K562 (cell line): ENCODE measurements at places on chromosomes 2 and 18. TPM values are rescaled to one million over a fixed set of nuclear protein-coding genes. Genes with fewer than 3 reads are reported as not detected.

GRCh38 chr2:128520791-128521190 is 202.1 kb upstream of the HS6ST1 start:
- DNase-seq, result no peak
- no peaks in the 10 kb centered on the region for H3K36me3 ChIP-seq

DNA sequence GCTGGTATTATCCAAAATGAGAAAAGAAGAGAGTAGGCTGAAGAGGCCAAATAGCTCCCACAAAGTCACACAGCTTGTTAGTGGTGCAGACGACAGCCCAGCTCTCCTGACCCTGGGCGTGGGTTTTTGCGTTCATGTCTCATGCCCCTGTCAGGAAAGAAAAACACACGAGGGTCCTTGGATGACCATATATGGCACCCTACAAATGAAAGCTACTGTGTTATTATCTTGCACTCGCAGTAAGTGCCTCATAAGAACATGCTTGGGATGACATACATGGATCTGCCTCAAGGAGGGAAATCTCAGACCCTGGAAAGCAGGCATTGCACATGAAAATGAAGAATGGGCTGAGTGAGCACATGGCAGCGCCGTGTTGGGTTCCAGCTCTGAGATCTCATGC is 89.7 kb downstream of the SEMA4F start:
- H3K27me3 ChIP-seq, result no peaks in the 10 kb centered on the region; the same call in 2 of the 3 replicates
- no peaks in the 10 kb centered on the region for H3K36me3 ChIP-seq
- H3K27ac ChIP-seq, result no peak overlapping the region
- no peak overlapping the region for H3K4me3 ChIP-seq
- H3K4me1 ChIP-seq, result no peaks in the 10 kb centered on the region
- DNase-seq, result no peak

- H3K27me3 ChIP-seq, result peaks cover 64% of the 10 kb centered on the region
- DNase-seq, result no peak
- no peak overlapping the region for H3K4me3 ChIP-seq
- no peaks in the 10 kb centered on the region for H3K36me3 ChIP-seq
Measured at GRCh38 chr2:23668756-23669304, 258.1 kb downstream of the ATAD2B start.

DNA sequence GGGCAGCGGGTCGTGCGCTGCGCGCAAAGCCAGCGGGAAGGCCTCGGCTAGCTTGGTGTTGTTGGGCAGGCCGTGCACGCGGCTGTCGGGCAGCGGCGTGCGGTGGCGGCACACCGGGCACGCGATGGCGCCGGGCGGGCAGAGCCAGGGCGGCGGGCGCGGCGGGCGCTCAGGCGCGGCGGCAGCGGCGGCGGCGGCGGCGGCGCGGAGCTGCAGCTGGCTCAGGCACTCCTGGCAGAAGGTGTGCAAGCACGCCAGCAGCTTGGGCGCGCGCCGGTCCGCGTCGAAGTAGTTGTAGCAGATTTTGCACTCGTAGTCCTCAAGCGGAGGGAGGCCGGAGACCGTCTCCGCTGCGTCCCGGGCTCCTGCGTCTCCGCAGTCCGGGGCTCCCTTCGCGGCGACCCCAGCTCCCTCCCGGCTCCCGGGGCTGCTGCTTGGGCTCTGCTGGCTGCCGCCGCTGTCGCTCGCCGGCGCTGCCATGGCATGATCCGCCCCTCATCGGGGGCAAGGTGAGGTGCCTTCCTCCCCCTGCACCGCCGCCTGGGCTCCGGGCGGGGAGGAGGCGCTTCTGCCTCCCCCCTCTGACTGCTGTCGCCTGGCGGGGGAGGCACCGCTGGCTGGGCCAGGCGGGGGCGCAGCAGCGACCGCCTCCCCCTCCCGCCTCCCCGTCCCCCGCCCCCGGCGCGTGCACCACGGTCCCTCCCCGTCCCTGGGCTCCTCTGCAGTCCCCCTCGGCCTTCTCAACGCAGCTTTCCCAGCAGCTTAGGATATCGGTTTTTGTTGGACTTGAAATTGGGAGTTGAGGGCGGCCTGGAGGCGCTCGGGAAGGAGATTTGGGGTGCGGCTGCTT is 21.0 kb upstream of the PAX3 start:
- H3K4me3 ChIP-seq, result no peak overlapping the region
- H3K27ac ChIP-seq, result no peak overlapping the region
- peaks cover 4% of the 10 kb centered on the region for H3K4me1 ChIP-seq
- DNase-seq, result no peak
- no peaks in the 10 kb centered on the region for H3K36me3 ChIP-seq

GRCh38 chr2:106073678-106074406 is 120.3 kb downstream of the UXS1 start:
- peaks cover 46% of the 10 kb centered on the region for H3K27me3 ChIP-seq
- H3K36me3 ChIP-seq, result no peaks in the 10 kb centered on the region
- H3K27ac ChIP-seq, result no peak overlapping the region
- H3K4me1 ChIP-seq, result no peaks in the 10 kb centered on the region
- no peak for DNase-seq

DNA sequence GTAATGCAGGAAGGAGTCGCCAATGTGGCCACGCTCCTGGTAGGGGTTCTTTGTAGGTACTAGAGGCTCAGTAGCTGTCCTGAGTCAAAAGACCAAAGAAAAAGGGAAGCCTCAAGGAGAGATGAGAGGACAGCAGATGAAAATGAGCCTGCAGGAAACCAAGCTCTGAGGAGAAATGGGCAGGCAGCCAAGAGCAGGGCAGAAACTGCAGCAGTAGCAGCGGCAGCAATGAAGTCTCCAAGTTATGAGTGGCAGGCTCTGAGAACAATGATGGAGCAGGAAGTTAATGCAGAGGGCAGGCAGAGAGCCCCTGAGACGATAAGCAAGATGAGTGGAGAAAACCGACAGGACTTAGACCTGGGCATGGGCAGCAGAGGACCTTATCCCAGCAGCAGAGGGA is 48.2 kb upstream of the TMEM200C start:
- H3K27ac ChIP-seq, result no peak overlapping the region
- H3K36me3 ChIP-seq, result no peaks in the 10 kb centered on the region
- no peaks in the 10 kb centered on the region for H3K4me1 ChIP-seq

- H3K4me3 ChIP-seq, result peak overlapping the region; percentile 64
- peaks cover 10% of the 10 kb centered on the region for H3K4me1 ChIP-seq
- peak overlapping the region; percentile 89 for H3K27ac ChIP-seq
- H3K36me3 ChIP-seq, result peaks cover 13% of the 10 kb centered on the region; the same call in 2 of the 3 replicates
- DNase-seq, result peak; percentile 32
- no peaks in the 10 kb centered on the region for H3K27me3 ChIP-seq
Measured at GRCh38 chr2:191676790-191677645, 918 bp upstream of the NABP1 start.

DNA sequence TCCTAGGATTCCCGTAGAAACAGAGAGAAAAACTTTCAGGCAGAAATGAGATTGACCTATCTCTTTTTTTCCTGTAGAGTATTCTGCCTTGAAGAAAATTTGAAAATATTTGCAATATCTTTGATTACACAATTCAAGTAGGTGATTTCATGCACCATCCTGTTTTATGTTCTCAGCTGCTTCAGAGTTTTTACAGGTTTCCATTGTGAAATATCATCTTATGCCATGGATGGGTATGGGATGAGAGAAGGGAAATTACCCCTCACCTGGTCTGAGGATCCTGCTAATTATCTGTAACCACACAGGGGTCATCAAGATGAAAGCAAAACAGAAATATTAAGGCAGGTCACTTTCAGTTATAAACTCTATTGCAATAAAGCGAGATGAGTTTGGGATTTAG is 264.8 kb downstream of the TXNL1 start:
- H3K4me3 ChIP-seq, result no peak overlapping the region
- H3K36me3 ChIP-seq, result no peaks in the 10 kb centered on the region
- H3K4me1 ChIP-seq, result no peaks in the 10 kb centered on the region
- no peak for DNase-seq

Gene ASPRV1
- 0.58 and 0.60 TPM in 2 replicates for total RNA-seq

DNA sequence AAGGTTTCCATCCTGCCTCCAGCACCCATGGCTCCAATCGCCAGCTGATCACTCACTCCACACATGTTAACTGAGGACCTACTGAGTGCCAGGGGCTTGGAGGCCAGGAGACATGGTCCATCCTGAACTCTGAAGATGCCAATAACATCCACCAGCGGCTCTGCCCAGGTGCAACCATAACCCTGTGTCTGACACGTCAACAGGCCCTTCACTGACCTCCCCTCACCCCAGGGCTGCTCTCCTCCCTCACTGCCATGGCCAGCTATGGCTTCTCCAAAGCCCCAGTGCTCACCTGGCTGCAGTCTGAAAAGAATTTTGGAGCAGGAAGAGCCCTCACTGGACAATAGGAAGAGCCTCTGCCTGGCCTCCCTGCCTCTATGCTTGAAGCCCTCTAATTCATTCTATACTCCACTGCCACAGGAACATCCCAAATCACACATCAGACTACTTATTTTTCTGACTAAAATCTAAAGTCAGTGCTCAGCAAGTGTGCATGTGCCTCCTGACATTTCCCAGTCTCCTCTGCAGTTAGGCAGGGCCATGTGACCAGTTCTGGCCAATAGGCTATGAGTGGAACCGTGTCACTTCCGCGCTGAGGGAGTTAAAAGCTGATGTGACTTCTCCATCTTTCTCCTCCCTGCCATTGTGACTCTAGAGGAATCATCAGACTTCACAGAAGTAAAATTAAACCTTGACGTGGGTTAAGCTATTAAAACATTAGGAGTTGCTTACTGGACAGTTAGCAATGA is 37.2 kb downstream of the ZBTB7C start:
- peak; percentile 7 for DNase-seq
- no peaks in the 10 kb centered on the region for H3K36me3 ChIP-seq
- H3K4me3 ChIP-seq, result no peak overlapping the region
- peaks cover 9% of the 10 kb centered on the region; the same call in 1 of the 2 replicates for H3K27me3 ChIP-seq

DNA sequence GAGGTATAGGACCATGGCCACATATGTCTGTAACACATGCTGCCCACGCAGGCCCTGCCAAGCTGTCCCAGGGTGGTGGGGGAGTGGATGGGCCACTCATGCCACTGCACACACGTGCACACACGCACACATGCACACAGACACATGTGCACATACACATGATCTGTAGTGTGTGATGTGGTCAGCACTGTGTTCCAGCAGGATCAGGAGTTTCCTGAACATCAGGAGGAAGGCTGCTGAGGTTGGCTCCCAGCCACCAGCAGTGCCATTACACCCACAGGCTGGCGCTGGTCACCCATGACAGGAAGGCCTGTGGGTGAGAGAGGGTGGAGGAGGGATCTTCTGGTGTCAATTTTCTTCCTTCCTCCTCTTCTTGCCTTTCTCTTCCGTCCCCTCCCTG is 44.7 kb downstream of the POMC start:
- no peaks in the 10 kb centered on the region for H3K36me3 ChIP-seq
- no peaks in the 10 kb centered on the region; the same call in 1 of the 2 replicates for H3K4me1 ChIP-seq
- H3K27ac ChIP-seq, result no peak overlapping the region
- DNase-seq, result no peak
- H3K4me3 ChIP-seq, result no peak overlapping the region
- peaks cover 44% of the 10 kb centered on the region for H3K27me3 ChIP-seq

Gene SPEG
- 6.0 and 8.7 TPM in 2 replicates for total RNA-seq

GRCh38 chr2:184879671-184880070 is 281.3 kb downstream of the ZNF804A start:
- H3K27ac ChIP-seq, result no peak overlapping the region
- no peaks in the 10 kb centered on the region for H3K4me1 ChIP-seq
- H3K27me3 ChIP-seq, result no peaks in the 10 kb centered on the region
- H3K36me3 ChIP-seq, result no peaks in the 10 kb centered on the region

GRCh38 chr2:171460537-171460936 is 26.5 kb downstream of the DCAF17 start:
- no peaks in the 10 kb centered on the region for H3K27me3 ChIP-seq
- no peak for DNase-seq
- H3K27ac ChIP-seq, result no peak overlapping the region
- peaks cover 55% of the 10 kb centered on the region for H3K36me3 ChIP-seq

DNA sequence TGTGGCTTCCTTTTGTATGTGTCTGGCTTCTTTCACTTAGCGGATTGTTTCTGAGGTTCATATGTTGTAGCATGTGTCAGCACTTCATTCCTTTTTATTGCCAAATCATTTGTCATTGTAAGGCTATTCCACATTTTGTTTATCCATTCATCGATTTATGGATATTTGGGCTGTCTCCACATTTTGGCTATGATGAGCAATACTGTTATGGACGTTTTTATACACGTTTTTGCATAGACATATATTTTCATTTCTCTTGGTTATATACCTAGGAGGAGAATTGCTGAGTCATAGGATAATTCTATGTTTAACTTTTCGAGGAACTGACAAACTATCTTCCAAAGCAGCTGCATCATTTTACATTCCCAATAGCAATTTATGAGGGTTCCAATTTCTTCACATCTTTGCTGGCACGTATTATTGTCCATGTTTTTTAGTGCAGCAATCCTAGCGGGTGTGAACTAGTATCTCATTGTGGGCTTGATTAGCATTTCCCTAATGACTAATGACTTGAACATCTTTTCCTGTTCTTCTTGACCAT is 48.1 kb upstream of the TBC1D8 start:
- H3K4me1 ChIP-seq, result peaks cover 7% of the 10 kb centered on the region; the same call in 2 of the 3 replicates
- no peak for DNase-seq
- peak overlapping the region; percentile 53; the same call in 2 of the 3 replicates for H3K27ac ChIP-seq
- no peak overlapping the region for H3K4me3 ChIP-seq

DNA sequence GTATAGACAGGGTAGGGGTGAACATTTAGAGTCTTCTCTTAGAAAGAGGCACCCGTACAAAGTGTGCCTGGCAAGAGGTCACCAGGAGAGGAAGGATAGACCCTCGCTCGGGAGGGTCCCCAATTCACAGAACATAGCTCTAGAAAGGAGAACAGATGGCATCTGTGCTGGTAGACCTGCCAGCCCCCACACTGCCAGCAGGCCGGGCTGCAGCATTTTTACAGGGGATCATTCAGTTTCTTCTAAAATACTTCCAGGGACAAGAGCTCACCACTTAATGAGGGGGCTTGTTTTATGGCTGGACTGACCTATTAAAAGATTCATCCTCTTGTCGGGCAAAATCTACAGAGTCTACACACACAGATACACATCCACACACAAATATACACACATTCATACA is 149.9 kb downstream of the SEPTIN10 start:
- H3K36me3 ChIP-seq, result no peaks in the 10 kb centered on the region
- H3K27ac ChIP-seq, result no peak overlapping the region
- H3K27me3 ChIP-seq, result peaks cover 22% of the 10 kb centered on the region
- no peak for DNase-seq

Gene ATP8B1
- total RNA-seq, result 0.20 and 0.22 TPM in 2 replicates

Gene FAM110C
- total RNA-seq, result 0.04 TPM in 1 of 2 replicates, not detected in the other

Gene APOB
- total RNA-seq, result 0.73 and 1.4 TPM in 2 replicates

DNA sequence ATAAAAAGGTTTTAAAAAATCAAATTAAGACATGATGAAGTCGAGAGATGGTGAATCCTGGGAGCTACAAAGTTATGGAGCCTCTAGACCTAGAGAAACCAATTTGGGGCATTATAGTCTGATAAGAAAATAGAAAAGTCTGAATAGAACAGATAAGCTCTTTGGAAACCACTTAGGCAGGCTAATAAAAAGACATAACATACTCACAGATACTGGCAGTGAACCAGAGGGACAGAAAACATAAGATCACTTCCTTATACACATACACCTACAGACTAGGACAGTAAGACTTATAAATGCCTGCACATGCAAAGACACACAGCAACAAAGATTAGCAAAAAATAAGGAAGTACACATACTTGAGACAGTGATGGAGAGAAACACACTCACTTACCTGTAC is 20.0 kb downstream of the SMC6 start:
- H3K36me3 ChIP-seq, result peaks cover 90% of the 10 kb centered on the region
- no peaks in the 10 kb centered on the region for H3K27me3 ChIP-seq
- no peak for DNase-seq
- no peak overlapping the region for H3K4me3 ChIP-seq

GRCh38 chr2:133360190-133360589 is 208.1 kb downstream of the NCKAP5 start:
- H3K27me3 ChIP-seq, result no peaks in the 10 kb centered on the region
- no peaks in the 10 kb centered on the region for H3K36me3 ChIP-seq
- H3K27ac ChIP-seq, result no peak overlapping the region
- no peak for DNase-seq
- no peak overlapping the region for H3K4me3 ChIP-seq

- H3K4me1 ChIP-seq, result peaks cover 13% of the 10 kb centered on the region
- H3K27ac ChIP-seq, result no peak overlapping the region
- peaks cover 3% of the 10 kb centered on the region; the same call in 1 of the 3 replicates for H3K36me3 ChIP-seq
- no peaks in the 10 kb centered on the region for H3K27me3 ChIP-seq
- H3K4me3 ChIP-seq, result no peak overlapping the region
- DNase-seq, result no peak
Measured at GRCh38 chr18:9910661-9911060, 3.2 kb upstream of the VAPA start.
